ENCODE measurements at places on chromosomes 4 and X.

DNA sequence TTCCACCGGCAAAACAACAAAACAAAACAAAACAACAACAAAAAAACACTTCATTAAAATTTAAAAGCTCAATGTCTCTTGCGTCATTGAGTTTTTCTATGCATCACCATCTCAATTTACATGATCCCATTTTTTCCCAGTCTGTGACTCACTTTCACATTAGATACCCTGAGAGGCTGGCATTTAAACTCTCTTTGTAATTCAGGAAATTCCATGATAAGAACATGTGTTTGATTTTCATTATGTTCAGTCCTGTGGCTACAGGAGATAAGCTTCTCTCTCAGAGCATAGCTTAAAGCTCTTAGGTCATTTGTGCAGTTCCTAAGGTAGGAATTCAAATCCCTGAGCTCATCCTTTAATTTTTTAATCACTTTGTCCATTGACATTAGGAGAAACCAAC lies 104.6 kb downstream of the NBDY start:
- no peak for DNase-seq

- no peak for DNase-seq
These were observed 16.8 kb downstream of the ARHGEF38 start for GRCh38 chr4:105569057-105569865.

- DNase-seq: no peak
These were observed 2.3 kb upstream of the IRF2 start for GRCh38 chr4:184476695-184477094.

- no peak for DNase-seq
These were observed 50.4 kb upstream of the TRAM1L1 start for GRCh38 chr4:117135634-117136354.

DNA sequence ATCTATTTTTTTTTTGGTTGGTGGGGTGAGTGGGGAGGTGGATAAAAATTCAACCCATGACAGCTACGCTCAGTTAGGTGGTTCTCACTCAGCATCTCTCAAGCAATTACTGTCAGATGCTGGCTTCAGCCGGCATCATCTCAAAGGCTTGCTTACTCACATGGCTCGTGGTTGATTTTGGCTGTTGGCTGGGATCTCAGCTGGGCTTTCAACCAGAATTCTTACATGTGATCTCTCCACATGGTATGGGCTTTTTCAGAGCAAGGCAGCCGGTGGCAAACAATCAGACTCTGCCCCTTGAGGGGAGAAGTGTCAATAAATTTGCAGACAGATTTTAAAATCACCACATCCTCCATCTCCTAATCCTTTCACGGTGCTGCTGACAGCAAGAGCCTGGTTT lies 47.2 kb downstream of the SLC34A2 start:
- DNase-seq: no peak
